Stimulated activated CD4-positive, alpha-beta T cell treated with anti-CD3 and anti-CD28 coated beads, Interleukin-1b, Interleukin-23, amount 100 ng/mL, for 48 hours (primary cell): ENCODE measurements at places on chromosomes 11 and 22.

DNA sequence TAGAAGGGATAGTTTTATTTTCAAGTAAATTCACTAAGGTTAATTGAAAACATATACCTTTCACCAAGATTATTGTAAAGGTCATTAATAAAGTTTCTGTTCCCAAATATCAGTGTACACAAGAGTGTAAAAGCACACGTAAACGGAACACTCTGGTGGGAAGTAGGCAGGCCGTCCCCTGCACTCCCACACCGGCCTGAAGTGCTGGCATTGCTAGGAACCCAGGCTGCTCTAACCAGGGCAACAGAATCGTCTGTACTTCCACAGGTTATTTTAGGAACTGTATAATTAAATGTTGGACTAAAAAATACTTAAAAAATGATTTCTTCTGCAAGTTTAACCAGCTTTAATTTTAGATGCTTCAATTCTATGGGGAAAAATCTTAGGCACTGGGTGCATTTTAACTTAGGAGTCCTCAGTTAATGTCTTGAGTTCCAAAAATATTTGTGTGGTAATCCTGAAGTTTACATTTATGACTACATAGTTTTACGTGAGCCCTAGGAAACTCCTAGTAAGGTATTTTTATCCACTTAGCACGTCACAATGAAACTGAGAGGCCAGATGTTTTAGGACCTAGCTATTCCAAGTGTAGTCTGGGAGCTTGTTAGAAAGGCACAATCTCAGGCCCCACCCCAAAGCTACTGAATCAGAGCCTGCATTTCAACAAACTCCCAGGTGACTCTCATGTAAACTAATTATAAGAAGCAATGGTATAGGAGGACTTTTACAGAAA lies 31.2 kb downstream of the KMT5B start:
- no peak for DNase-seq

GRCh38 chr11:13169709-13170108 lies 107.9 kb upstream of the BMAL1 start:
- no peak for DNase-seq

DNA sequence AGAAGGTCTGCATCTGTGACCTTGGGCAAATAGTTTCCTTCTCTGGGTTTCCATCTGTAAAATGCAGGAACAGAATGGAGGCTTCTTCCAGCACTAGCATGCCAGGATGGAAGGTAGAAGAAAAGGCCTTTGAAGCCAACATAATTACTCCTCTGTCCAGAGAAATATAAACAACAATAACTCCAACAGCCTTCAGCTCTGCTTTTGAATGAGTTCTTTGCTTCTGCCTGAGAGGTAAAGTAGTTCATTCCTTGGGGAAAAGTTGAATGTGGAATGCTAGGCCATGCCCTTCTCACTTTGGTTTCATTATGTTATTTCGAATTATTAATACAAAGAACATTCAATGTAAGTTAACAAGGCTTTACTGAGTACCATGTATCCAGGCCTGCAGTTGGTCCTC lies 61.2 kb upstream of the BLID start:
- DNase-seq, result no peak

DNA sequence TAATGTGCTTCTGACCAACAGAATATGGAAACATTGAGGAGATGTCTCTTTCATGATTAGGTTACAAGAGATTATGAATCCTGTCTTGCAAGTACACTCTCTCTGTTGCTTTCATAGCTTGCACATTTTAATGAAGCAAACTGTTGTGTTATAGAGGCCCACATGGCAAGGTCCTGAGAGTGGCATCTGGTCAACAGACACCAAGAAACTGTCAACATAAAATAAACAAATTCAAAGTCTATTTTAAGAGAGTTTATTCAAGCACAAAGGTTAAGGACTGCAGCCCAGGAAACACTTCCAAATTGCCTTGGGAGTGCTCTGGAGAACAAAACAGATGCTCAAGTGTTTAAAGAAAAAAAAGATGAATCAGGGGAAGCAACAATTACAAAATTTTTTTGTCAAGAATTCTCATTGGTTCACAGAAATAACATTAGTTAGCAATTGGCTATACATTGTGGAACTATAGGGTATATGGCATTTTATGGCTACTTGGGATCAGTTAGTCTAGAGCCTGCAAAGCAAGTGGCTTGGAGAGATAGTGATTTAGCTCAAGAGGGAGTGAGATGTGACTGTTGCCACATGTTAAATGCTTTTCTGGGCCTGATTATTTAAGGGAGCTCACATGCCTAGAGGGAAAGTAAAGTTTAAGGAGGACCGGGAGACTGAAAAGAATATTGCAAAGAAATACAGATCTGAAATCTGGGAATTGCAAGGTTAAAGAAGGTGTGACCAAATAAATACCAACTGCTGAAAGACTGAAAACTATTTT lies 54.6 kb downstream of the CTSC start:
- no peak for DNase-seq

DNA sequence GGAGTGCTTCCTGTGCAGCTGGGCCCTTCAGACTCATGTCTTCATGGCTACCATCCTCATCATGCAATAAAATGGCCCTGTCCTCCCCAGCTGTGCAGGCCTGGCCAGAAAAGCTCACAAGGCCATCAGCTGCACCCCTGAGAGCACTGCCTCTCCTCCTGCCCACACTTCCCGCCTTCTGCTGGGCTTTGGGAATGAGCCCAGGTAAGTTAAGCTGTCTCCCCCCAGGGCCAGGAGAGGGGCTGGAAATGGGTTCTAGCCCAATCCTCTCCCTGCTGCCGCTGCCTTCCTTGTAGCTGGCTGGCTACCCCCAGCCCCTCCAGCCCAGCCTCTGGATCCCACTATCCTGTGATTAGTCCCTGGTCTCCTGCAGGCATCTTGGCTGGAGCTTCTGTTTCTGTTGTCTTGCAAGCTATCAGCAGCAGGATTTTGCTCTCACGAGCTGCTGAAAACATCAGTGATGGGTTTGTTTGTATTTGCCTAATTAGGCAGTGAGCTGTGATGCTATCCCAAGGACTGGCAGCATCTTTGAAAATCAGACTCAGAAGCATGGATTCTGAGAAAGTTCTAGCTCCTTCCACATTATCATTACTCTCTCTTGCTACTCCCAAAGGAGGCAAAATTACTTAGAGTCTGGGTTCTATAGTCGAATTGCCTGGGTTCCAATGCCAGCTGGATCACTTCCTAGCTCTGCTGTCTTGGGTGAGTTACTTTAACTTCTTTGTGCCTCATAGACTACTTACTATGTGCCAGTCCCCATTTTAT lies 168.1 kb downstream of the ST3GAL4 start:
- no peak for DNase-seq

- no peak for DNase-seq
These were observed 280.4 kb downstream of the DCDC1 start for GRCh38 chr11:31089117-31089516.

DNA sequence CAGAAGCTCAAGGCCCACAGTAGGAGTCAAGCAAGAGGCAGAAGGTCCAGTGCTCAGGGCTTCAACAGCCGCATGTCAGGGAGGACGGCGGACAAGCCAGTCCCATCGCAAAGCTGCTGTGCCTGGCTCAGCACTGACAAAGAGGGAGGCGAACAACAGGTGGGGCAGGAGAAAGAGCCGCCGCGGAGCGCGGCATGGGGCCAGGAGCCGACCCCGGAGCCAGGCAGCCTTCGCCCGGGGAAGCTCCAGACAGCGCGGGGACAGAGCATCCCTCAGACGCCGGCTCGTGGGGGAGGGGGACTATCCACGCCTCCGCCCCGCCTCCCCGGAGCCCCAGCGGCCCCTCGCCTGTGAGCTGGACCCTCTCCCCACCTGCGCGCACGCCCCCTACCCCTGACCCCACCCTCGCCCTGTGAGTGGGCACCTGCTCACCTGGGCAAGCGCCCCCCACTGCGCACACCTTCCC lies 369 bp downstream of the DHCR7 start:
- DNase-seq, result peak; percentile 23

DNA sequence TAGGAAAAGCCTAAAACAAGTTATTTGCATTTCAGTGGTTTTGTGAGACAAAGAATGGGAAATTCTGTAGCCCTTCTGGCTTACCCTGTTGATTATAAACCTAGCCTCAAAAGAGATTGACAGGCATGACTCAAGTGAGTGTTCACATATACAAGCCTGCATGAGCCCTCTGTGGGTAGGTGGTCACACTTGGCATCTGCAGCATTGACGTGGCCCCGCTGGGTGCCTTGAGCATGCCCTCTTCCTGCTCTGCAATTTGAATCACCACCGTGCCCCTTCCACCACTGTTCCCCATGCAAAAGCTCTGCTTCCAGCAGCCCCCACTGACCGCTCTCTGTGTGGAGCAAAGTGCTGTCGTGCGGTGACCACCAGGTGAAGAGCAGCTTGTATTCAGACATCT lies 21.0 kb upstream of the ADSL start:
- DNase-seq, result peak; percentile 76

DNA sequence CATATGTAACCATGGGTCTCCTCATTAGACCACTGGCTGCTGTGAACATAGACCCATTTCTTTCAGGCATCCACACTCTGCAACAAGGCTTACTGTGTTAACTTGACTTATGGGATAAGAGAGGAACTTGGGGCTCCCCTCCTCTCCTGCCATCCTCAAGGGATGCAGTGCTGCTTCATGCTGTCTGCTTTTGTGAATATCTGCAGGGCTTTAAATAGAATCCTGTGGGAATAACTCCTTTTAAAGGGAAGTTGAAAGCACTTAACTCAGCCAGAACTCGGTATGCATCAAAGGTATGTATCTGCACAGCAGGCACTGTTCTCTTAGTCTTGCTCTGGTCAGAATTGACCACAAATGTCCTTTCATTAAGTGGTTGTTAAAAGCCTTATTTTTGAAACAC lies 222.5 kb upstream of the KIRREL3 start:
- DNase-seq, result no peak

DNA sequence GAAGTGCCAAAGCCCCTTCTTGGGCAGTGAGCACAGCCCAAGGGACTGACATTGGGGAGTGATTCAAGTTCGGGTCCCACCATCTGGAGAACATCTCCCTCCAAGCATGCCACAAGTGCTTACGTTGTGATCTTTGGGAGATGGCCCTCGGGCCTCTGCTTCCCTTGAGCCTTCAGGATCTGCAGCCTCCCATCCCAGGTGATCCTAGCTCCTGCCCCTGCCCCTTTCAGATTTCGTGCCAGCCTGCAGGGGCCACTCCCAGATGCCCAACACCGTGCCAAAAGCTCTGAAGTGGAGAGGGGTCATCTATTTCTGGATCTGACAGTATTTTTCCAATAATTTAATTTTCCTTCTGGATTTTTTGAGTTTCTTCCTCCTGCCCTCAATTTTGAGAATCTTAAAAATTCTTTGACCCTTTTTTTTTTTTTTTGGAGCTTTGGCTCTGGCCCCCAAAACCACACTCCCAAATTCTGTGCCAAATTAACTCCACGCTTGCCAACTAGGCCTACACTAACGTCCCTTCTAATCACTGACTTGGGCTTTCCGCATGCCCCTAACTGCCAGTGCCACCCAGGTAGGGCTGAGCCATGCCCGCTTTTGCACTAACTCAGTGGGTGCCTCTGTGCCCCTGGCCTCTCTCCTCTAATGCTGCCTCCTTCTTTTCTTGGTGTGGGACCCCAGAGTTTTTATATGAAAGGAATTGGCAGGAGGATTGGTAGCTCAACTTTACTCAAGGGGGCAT lies 25.3 kb downstream of the PHLDB1 start:
- no peak for DNase-seq

DNA sequence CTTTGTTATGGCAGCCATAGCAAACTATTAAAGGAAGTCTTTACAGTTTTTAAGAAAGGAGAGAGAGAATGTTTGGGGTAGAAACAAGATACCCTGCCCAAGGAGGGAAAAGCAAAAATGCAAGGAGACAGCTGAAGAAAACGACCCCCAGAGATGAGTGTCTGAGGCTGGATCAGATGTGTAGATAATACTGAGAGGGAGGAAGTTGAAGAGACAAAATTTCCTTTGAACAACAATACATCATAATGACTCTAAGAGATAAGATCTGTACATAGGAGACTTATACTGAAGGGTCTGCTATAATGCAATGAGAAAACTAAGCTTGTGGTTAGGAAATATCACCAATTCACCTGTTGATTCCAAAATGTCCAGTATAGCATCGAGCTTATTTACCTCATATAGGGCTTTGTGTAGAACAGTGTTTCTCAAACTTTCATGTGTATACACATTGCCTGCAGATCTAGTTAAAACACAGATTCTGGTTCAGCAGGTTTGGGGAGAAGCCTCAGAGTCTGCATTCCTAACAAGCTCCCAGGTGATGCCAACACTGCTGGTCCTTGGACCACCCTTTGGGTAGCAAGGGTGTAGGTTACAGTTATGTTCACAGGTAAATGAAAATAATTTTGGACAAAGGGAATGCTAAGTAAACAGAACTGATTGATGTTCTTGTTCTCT lies 5.8 kb upstream of the CEP295 start:
- DNase-seq, result no peak

DNA sequence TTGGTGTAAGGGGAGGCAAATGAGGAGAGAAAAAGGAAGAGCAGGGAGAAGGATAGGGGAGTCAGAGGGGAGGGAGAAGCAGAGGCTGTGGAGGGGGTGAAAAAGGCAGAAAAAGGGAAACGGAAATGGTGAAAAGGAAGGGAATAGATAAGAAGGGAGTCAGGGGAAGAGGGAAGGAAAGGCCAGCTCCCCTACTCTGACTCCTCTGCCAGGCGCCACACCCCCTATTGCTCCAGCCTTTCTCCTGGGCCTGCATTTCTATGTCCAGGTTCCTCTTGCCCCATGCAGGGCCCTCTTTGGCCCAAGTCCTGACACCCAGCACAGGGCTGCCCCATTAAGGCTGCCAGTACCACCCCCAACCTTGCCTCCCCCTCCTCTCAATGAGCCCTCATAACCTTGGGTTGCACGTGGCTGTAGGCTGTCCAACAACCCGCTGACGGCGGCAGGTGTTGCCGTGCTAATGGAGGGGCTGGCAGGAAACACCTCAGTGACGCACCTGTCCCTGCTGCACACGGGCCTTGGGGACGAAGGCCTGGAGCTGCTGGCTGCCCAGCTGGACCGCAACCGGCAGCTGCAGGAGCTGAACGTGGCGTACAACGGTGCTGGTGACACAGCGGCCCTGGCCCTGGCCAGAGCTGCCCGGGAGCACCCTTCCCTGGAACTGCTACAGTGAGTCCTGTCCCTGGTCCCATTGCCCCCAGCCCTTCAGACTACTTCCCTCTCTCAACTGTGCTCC lies 3.4 kb upstream of the NHERF4 start:
- DNase-seq, result no peak

DNA sequence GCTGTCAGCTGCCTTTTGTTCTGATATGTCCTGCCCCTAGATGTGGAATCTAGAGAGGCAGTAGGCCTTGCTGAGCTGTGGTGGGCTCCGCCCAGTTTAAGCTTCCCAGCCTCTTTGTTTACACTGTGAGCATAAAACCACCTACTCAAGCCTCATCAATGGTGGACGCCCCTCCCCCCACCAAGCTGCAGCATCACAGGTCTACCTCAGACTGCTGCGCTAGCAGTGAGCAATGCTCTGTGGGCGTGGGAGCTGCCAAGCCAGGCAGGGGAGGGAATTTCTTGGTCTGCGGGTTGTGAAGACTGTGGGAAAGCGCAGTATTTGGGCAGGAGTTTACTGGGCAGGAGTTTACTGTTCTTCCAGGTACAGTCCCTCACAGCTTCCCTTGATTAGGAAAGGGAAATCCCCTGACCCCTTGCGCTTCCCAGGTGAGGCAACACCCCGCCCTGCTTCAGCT lies 98.5 kb downstream of the SMCO4 start:
- peak; percentile 17 for DNase-seq

DNA sequence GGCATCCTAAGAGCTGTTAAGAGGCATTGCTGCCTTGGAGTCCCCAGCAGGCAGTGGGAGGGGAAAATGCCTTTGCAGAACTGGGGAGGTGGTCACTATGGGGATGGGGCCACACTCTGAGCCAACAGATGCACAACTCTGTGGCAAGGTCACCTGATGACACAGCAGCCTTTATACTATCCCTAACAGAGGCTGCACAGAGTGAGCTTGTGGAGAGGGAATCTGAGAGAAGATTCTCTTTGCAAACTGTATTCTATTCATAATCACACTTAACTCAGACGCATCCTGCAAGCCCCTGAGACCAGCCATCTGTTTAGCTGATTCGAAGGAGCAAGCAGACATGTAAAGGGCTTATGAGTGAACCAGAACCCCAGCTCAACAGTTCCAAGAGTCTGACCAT lies 49.0 kb upstream of the TTC12 start:
- DNase-seq, result no peak
